Activated CD4-positive, alpha-beta T cell treated with anti-CD3 and anti-CD28 coated beads, Interleukin-2, amount 10 ng/mL, durations not matched to agents 7 days and 5 days (primary cell): ENCODE measurements at places on chromosomes 2 and 18. TPM values are rescaled to one million over a fixed set of nuclear protein-coding genes. Genes with fewer than 3 reads are reported as not detected.

GRCh38 chr2:236352761-236353593, 88.8 kb upstream of the ASB18 start:
- DNase-seq, result peak; percentile 44

GRCh38 chr2:175103191-175103590, 64.8 kb downstream of the ATF2 start:
- DNase-seq, result no peak

- DNase-seq, result no peak
These were observed 125.6 kb downstream of the GRB14 start for GRCh38 chr2:164495491-164496223.

DNA sequence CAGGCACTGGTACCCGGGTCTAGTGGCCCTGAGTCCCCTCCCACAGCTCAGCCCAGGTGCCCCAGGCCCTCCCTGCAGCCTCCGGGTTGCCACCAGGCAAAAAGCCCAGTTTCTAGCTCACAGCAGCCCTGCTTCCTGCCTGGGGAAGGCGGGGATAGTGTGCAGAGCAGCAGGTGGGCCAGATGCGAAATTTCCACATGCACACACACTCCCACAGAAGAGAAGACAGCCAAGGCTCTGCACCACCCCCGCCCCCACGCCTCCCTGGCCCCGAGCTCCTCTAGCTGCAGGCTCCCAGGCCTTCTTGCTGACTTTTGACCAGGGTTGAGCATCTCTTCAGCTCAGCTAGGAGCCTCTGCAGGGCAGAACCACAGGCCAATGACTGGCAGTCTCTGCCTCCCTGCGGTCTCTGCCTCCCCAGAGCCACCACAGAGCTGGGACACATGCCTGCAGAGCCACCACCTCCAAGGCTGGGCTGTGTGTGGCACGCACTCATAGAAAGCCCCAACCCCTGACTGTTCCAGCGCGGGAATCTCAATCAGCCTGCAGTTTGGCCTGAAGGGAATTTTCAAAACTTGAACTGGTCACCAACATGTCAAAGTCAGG, 7.2 kb downstream of the SLC66A2 start:
- peak; percentile 54 for DNase-seq

- DNase-seq, result no peak
These were observed 38.5 kb downstream of the NCK2 start for GRCh38 chr2:105783151-105783738.

GRCh38 chr2:195413944-195414343, 243.1 kb upstream of the SLC39A10 start:
- no peak for DNase-seq

- no peak for DNase-seq
These were observed 248.9 kb downstream of the TDRD15 start for GRCh38 chr2:21372654-21373053.

- no peak for DNase-seq
These were observed 57.8 kb downstream of the C2orf76 start for GRCh38 chr2:119308793-119309330.

DNA sequence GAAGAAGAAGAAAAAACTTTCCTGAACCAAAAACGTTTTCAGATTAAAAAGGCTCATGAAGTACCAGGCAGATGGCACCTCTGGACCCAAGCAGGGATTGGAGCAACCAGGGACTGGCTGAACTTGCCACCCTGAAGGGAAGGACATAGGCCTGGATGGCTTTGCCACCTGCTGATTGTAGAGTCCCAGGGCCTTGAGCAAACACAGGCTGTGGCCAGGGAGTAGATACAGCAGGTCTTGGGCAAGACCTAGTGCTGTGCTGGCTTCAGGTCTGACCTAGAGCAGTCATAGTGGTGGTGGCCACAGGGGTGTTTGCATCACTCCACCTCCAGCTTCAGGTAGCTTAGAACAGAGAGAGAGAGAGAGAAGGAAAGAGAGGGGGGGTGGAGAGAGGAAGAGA, 231.5 kb upstream of the FBXO11 start:
- no peak for DNase-seq

GRCh38 chr2:1488851-1489250, 75.6 kb downstream of the TPO start:
- DNase-seq, result no peak

GRCh38 chr2:221103930-221104329, 468.2 kb downstream of the EPHA4 start:
- no peak for DNase-seq

The KIF1A gene
- total RNA-seq, result 0.37 TPM

The GPR39 gene
- not detected for total RNA-seq

The ERBB4 gene
- not detected for total RNA-seq

The GALNT5 gene
- not detected for total RNA-seq

The SDC1 gene
- not detected for total RNA-seq

The C2orf81 gene
- total RNA-seq, result 3.0 TPM
